ENCODE measurements at places on chromosomes 7 and 10.

DNA sequence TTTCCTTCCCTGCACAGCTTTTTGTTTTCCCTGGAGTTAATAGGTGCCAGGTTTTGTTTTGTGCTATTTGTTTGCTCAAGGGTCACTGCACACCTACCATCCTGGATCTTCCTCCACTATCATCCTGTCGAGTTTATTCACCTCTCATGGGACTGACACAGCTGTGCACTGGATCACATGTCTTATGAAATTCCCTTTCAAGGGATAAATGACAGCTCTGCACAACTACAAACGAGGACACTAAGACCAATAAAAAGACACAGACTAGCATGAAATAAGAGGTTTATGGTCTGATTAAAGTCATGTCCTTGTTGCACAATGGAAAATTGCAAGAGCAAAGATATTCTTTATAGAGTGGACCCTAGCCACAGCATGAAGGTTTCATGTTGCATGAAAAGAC lies 76.7 kb upstream of the SFMBT2 start:
- no peak for DNase-seq

DNA sequence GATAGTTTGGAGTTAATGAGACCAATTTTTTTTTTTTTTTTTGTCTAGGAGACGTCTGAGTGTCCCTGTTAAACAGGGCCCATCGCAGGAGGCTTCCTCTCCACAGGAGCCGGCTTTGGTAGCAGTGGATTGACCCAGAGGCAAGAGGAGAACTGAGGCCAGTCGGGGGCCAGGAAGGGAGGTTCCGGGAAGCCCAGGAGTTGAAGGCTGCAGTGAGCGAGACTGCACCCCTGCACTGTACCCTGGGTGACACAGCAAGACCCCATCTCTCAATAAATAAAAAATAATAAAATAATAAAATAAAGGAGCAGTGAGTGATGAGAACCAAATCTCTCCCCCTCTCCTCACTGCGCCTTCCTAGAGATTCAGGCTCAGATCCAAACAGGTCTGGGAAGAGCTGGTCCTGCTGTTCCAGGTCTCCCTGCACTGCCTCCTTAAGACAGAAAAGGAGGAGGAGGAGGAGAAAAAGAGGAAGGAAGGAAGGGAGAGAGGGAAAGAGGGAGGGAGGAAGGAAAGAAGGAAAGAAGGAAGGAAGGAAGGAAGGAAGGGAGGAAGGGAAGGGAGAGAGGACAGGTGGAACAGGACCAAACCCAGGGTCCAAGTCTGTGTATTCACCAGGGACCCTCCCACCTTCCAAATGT lies 3.5 kb downstream of the MNX1 start:
- no peak for DNase-seq

GRCh38 chr10:106768204-106768603 lies 396.3 kb downstream of the SORCS1 start:
- DNase-seq: no peak

DNA sequence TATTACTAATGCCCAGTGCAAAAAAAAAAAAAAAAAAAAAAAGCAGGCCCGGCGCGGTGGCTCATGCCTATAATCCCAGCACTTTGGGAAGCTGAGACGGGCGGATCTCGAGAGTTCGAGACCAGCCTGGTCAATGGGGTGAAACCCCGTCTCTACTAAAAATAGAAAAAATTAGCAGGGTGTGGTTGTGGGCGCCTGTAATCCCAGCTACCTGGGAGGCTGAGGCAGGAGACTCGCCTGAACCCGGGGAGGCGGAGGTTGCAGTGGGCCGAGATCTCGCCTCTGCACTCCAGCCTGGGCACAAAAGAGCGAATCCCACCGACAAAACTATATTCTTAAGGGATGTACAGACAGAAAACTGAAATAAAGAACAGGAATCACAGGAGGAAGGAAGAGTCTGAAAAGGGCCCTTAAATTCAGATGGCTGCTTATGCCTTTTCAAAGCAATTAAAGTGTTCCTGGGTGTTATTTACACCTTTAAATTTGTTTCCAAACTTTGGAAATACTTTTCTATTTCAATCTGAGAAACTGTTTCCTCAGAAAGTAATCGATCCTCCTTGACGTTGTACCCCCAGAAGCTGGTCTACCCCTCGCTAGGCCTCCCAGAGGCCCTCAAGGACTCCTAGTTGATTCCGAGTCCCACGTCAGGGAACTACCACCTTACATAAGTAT lies 2.0 kb upstream of the KMT2E start:
- peak; percentile 14 for DNase-seq

DNA sequence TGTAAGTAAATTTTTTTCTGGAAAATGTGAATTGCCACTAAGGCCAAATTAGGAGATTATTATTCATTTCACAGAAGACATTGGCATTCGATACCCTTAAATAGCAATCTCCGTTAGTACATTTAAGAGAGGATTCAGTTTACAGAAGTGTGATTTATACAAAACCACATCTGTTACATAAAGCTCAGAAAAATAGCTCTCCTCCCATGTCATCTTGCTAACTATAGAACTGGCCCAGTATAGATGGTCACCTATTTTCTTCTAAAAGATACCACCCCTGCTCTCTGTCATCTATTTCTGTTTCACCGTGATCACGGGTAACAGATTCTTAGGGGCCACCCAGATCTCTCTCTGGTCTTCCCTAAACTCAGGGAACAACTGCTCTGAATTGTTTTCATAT lies 119.1 kb downstream of the HIP1 start:
- DNase-seq: no peak

DNA sequence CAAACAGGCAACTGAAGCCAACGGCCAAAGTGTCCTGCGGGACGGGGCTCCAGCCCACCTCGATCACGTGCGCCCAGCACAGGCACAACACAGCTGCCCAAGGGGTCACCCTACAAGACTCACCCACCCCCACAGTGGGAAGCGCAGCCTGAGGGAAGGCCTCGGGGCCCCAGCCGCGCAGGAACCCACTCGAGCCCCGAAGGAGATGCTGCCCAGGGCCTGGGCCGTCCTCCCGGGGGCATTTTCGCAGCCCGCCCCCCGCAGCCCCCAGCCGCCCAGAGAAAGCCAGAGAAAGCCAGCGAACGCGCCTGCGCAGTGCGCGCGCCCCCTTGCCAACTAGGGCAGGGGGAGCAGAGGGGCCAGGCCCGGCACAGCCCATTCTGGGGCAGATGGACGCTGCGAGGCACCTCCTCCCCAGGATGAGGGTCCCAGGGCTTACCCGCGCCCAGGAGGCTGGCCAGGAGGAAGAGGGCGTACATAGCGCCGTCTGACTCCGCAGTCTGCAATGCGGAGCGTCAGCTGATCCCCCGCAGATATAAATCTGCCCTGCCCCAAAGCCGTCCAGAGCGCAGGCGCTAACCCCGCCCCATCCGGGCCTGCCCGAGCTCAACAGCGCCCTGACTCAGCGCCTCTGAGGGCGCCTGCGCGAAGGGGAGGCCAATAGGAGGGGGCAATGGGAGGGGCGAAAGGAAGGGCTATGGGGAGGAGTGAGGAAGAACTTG lies at the start of gene PSAP:
Gene PSAP (minus strand): TSS at position 509 of the 722 bp plus-strand sequence. CDS start 30 bp downstream, at position 479.
- peak; percentile 99 for DNase-seq

- DNase-seq: no peak
Observed at GRCh38 chr10:79001082-79001885, 67.5 kb upstream of the ZMIZ1 start.

DNA sequence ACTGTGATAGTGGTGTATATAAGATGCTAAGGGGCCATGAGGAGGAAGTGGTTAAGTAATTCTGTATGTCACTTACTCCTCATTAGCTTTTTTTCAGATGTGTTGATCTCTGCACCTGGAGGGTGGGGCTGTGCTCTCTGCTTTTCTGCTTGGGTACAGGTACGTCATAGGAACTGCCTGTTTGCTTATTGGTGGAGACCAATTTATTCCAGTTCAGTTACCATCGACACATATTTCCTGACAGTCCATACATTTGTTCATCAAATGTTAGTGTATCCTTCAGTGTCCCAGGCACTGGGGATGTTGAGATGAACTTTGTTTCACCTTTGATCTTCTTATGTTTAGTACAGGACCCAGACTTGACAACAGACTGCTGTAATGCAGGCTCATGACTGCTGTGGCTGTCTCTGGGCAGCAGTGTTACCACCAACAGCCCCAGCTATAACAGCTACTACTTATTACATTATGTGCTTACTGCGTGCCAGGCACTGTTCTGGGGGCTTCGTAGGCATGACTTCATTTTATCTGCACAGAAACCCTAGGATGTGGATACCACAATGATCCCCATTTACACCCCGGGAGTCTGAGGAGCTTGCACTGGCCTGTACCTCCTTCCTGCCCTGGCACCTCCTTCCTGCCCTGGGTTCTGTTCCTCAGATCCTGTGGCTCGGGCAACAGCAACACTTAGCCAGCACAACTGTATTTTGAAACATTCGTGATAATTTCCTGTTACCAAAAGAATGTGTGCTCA lies 87.4 kb downstream of the BUB3 start:
- DNase-seq: no peak

DNA sequence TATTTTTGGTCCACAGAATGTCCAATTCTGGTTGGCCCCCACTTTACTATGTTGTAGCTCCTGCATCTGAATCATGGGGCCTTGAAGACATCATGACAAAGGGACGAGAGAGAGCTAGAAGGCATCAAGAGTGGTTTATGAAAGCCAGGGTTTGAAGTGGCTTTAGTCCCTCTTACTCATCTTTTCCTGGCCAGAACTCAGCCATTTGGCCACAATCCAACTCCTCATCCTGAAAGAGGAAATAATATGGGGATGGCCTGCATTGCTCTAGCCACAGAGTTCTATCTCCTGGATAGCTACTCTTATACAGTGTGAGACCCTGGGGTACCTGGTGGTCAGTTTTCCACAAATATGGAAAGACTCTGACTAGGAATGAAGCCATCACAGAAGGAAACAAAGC lies 418.9 kb downstream of the XPNPEP1 start:
- no peak for DNase-seq

GRCh38 chr7:14837216-14837615 lies 65.3 kb downstream of the DGKB start:
- DNase-seq: no peak

GRCh38 chr10:29535012-29535777 lies 99.6 kb downstream of the SVIL start:
- DNase-seq: no peak

- no peak for DNase-seq
Observed at GRCh38 chr10:30784524-30784896, 155.0 kb upstream of the LYZL2 start.

DNA sequence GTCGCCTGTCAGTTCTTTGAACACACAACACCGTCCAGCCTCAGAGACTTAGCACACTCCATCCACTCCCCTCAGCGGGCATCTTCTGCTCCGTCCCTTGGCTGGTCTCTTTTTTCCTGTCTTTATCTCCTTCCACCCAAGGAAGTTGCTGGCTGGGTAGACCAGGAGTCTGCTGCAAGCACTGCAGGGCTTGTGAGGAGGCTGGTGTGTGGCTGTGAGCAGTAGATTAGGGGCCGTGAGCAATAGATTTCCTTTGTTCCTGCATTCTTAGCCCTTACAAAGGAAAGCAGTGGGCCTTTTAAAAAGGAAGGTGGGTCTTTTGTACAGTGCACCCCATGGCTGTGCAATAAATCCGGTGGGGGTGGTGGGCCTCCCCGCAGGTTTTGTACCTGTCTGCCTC lies 100.3 kb upstream of the BTBD16 start:
- no peak for DNase-seq

Measured in stimulated activated CD8-positive, alpha-beta memory T cell treated with anti-CD3 and anti-CD28 coated beads, Interleukin-15, amount 100 ng/mL, for 48 hours (primary cell).